ENCODE measurements at places on chromosomes 1 and 21.
A peak's percentile ranks its signal among the peaks of the same experiment; 100 is the strongest.

- DNase-seq, result no peak
Measured at GRCh38 chr1:173666646-173667045, 3.0 kb downstream of the ANKRD45 start.

DNA sequence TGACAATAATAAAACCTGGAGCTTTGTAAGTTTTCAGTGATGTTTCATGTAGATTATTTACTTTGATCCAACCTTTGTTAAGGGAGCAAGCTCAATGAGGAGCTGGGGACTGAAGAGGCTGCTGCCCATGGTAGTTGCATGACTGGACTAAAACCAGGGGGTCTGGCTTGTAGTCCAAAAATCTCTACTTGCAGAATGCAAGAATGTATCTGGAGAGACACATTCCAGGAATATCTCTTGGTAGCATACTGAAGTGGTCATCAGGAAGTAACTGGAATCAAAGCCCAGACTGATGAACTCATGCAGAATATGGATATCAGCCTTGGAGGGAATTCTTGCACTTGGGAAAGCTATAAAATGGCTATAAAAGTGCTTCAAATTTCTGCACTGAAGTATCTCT, 5.8 kb upstream of the KIAA0040 start:
- no peak for DNase-seq

GRCh38 chr1:69195136-69195535, 372.6 kb upstream of the LRRC7 start:
- no peak for DNase-seq

GRCh38 chr1:2132222-2133038, 62.1 kb downstream of the FAAP20 start:
- peak; percentile 39 for DNase-seq

DNA sequence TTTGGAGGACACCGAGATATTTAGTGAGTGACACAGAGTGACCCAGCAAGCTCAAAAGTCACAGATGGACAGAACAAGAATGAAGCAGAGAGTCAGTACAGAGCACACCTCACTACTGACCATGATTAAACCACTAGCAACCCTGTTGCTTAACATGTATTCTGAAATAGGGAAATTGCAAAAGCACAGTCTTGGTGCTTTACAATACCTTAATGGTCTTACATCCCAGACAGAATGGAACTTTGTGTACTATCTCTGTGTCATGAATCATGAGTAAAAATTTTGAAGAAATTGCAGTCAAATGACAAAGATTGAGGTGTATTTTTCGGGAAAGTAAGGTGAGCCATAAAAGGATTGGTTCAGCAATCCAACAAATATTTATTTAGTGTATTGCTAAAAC, 2.7 kb upstream of the SAMSN1 start:
- DNase-seq, result no peak

DNA sequence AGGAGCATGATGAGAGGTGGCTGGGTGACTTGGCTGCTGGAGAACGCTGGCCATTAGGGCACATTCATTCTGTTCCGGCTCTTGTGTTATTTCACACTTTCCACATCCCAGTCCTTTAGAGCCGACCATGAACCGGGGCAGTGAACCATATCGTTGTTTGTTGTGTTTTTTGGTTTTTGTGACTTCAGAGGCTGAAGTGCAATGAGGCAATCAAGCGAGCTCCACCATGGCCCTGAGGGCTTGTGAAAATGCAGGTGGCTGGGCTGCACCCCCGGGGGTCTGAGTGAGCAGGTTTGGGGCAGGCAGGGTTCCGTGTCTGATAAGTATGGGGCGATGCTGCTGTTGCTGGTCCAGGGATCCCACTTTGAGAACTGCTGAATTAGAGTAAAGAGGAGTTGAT, 23.7 kb downstream of the ABCG1 start:
- DNase-seq, result no peak

DNA sequence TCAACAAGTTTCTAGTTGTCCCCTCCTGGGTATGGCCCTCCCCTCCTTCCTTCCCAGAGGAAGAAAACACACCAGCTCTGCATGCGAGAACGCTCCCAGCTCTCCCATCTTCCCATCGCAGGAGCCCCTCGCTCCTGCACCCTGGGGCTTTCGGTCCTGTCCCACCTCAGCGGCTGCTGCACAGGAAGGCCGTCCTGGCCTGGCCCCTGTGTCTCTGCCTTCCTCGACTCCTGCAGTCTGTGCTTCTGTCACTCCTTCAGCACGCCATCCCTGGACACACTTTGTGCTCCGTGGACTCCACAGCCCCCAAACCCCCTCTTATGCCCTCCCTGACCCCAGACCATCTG, 23.2 kb downstream of the KRTAP10-1 start:
- no peak for DNase-seq

- DNase-seq, result no peak
Measured at GRCh38 chr1:109259674-109260557, 10.6 kb downstream of the CELSR2 start.

DNA sequence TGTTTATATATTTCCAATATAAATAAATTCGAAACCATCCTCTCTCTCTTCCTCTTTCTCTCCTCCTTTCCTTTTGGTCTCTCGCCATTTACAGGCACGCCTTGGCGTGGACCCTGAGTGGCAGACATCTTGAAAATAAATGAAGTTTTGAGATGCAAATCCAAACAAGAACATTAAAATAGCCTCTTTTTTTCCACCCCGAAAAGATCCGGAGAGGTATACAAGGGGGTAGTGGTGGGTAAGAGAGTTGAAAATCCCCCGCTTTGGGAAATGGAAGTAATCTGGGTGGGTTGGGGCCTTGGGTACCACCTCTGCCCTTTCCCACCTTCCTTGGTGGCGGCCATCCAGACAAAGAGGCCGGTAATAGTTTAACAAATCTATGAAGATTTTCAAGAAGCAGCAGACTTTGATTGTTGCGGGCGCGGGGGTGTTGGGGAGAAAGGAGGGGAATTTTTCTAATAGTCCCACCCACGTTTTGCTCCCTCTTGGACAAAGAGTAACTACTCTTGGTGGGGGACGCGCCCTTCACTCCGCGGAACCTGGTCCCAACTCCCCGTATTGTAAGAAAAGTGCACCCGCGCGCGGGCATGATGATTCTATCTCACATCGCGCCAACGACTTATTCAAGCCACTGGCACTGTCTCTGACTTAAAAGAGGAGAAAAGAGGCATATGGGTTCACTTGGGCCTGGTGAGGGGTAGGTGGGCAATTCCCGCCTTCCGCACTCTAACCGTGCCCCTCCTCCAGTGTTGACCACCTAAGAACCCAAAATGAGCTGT, 4.0 kb upstream of the FOXD3 start:
- no peak for DNase-seq

DNA sequence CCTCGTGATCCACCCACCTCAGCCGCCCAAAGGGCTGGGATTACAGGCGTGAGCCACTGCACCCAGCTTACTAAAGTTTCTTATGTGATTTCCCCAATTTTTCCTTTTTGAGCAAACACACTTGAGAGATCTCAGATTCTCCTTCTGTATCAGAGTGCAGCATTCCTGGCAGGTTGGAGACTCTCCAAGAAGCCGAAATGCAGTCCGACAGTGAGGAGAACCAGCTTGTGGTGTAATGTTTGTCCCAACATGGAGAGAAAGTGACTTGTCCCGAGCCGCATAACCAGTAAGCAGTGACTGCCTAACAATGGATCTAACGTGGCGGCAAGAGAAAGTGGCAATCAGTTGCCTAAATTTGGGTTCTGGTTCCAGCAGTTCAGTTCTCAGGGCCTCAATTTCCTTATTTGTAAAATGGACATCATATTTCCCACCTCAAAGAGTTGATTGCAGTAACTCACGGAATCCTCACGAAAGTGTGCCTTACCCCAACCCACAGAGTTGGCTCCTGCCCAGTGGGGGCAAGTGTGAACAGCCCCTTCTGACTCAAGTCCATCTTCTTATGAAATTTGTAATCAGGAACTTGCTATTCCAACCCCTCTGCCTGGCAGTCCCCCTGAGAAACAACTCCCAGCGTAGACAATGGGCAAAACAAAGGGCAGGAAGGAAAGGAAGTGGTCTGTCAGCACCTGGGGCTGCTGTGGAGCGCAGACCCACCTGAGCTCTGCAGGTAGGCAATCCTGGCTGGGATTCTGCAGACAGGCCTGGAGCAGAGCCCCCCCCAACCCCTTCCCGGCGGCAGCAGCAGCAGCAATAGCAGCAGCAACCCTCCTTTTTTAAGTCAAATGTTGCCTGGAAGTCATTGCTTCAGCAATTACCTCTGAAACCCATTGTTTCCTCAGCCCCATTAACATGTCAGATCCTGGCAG, 223.6 kb upstream of the POU3F1 start:
- no peak for DNase-seq

DNA sequence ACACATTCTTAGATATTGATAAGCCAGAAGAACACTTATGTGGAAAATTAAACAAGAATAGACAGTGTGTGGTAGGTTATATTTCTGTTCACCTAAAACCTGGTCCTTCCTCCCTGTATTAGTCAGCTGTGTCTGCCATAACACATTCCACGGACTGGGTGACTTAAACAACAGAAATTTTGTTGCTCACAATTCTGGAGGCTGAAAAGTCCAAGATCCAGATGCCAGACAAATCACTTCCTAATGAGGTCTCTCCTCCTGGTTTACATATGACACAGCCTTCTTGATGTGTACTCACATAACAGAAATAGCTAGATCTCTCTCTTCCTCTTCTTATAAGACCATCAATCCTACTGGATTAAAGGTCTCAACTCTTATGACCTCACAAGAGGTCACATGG, 25.7 kb downstream of the JMJD4 start:
- DNase-seq, result no peak

DNA sequence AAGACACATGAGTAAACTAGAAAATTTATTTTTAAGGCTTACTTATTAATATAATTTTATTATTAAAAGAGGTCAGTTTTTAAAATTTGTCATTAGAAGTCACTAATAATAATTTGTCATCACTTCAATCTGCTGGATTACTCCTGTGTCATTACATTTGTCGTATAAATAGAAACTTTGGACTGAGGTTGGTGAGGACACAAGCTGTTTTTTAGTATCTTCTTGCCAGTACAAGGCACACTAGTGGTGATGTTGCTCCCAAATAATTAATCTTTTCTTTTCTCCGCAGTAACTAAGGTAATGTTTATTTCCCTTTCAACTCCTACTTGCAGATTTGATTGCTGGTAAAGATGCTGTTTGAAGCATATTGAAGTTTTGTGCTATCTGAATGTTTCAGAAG, 59.4 kb upstream of the TENT5C start:
- no peak for DNase-seq

DNA sequence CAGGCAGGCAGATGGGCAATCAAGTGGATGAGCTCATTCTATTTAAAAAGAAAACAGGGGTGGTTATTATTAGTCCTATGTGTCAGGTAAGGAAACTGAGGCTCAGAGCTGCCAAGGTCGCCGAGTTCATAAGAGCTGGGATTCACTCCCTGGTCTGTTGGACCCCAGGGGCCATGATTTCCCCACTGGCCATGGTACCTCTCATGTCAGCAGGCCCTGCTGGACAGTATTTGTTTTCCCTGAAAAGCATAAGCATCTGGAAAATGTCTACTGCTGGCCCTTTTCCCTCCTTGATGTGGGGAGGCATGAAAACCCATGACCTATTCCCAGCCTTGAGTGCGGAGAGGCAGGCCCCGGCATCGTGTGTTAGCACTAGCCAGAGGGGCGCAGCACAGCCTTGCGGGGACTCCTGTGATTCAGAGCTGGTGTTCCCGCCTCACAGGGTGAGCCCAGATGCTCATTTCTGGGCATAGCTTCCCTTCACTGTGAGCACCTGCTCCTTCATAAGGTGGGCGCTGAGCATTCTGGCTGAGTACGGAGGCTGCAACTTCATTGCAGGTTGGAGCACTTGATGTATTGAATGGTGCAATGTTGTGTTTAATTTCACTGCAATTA, 617.5 kb downstream of the PTPRU start:
- no peak for DNase-seq

All from CD4-positive, alpha-beta T cell treated with Interleukin-1 beta for 1 hour (primary cell).